ENCODE measurements at places on chromosomes 13 and 19.

- no peak for DNase-seq
These were observed 38.3 kb downstream of the NDFIP2 start for GRCh38 chr13:79519255-79519654.

DNA sequence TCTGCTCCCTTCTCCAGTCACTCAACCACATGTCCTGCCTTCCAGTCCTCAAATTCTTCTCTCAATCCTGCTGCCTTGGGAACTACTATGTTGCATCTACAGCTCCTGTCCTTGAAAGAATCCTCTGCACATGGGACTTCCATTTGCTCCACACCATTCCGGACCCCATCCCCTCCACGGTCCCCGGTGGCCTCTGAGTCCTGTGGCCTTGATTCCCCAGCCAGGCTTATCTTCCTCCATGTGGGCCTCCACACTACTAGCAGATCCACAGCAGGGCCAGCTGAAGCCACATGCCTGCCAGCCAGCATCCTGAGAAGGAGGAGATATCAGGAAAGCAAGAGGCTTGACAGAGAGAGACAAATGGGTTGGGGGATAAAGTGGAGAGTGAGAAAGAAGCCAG, 1323.8 kb downstream of the UQCRFS1 start:
- DNase-seq, result no peak

DNA sequence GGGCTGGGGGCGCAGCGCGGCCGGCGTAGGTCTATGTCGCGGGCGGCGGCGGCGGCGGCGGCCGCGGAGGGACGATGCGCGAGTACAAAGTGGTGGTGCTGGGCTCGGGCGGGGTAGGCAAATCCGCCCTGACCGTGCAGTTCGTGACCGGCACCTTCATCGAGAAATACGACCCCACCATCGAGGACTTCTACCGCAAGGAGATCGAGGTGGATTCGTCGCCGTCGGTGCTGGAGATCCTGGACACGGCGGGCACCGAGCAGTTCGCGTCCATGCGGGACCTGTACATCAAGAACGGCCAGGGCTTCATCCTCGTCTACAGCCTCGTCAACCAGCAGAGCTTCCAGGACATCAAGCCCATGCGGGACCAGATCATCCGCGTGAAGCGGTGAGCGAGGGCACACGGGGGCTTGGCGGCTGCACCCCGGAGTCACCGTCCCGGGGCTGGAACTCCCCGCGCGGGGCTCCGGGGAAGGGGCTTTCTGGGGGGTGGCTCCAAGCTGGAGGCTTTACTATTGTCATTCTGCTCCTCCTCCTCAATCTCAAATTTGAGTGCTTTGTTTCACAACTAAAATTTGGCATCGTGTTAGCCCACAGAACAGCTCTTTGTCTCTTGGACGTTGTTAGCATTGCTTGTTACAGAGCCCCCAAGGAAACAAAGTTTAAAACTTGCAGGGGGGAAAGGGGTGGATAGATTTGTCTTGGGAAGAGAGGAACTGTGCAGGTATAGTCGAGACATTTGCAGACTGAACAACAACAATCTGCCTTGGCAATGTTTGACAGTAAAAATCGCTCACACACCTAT, 630 bp downstream of the RAP2A start:
- DNase-seq, result no peak

- DNase-seq, result peak; percentile 20
These were observed 12.0 kb downstream of the WDR88 start for GRCh38 chr19:33143897-33144405.

GRCh38 chr13:43611281-43612273, 175.2 kb downstream of the ENOX1 start:
- DNase-seq, result no peak

DNA sequence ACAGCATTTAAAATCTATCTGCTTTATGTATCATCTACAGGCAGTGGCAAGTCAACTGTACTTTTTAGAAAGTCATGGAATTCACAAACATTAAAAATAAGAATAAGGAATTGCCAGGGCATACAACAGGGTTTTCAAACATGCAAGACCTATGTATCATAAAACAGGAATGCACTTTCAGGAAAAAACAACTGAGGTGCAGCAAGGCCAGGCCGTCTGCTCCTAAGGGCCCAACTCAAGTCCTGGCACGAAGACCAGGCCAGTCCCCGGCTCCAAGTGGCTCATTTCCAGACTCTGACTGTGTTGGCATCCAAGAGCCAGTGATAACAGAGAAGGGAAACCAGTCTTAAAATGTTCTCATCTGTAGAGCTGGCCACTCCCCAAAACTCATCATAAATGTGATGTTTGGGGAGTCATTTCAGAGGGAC, 7.1 kb downstream of the RFX2 start:
- DNase-seq, result no peak

- no peak for DNase-seq
These were observed 83.9 kb downstream of the ING1 start for GRCh38 chr13:110797230-110797877.

DNA sequence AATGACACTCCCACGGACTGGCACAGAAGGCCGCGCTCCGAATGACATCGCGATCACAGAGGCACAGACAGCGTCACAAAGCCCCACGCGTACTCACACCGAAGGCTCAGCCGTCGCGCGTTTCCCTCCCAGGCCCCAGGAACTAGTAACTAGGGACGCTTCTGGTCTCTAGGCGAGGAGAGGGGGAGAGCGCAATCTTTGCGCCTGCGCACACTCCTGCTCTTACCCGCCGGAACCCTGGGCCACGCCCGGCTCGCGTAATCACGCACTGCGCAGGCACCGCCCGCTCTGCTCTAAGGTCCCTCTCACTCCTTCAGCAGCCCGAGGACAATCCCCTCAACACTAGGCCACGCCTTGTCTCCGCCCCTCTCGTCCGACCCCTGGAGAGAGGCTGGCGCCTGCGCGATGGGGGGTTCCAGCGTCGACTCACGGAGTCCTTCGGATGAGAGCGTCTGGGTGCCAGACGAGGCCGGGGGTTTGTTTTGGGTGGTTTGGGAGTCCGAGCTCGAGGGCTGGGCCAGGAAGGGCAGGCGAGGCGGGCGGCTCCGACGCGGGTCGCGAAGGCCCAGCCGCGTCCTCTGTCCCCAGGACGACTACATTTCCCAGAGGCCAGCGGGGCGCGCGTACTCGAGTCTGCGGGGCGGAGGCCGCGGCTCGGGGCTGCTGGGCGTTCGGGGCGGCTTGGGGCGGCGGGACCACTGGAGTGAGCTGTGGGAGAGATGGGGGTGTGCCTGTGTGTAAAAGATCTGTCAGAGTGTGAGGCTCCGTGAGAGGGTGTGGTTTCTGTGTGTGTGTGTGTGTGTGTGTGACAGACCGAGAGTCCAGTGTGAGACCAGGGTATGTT, at the start of gene ZNF471:
TSS of gene ZNF471 (plus strand) at position 410 of the 844 bp plus-strand sequence. CDS start 3,717 bp downstream, outside the sequence.
- peak; percentile 97 for DNase-seq

GRCh38 chr13:72700509-72700908, 26.9 kb downstream of the MZT1 start:
- DNase-seq, result no peak

DNA sequence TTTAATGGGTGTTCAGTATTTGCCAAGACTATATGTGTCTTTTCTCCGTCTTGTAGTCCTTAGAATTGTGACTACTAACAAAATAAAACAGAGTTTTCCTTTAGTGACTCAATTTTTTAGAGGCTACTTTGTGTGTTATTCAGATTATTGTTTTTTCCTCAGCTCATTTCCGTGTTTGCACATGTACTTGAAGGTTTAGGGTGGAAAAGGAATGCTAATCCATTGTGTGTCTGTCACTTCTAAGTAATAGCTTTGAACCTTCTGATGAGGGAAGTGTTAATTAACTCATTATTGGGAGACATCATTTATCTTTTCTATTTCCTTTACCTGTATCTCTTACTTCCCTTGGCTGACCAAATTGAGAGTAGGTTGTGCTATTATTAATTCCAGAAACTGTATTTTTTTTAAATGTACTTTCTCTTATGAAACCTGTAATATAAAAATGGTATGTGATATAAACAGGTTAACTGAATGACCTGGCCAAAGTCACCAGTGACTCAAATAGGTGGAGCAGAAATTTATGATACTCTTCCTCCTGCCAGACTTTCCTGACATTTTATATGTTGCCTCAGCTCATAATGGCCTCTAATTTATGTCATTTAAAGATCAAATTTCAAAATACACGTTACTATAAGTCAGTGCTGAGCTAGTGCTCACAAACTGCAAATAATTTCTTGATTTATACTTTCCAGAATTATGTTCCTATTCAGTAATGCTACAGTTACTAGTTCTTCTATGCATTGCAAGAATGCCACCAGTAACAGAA, 88.8 kb downstream of the LMO7 start:
- no peak for DNase-seq

- no peak for DNase-seq
These were observed 679 bp upstream of the CDADC1 start for GRCh38 chr13:49246850-49247642.

GRCh38 chr13:106533101-106533942, 2.1 kb downstream of the EFNB2 start:
- no peak for DNase-seq

DNA sequence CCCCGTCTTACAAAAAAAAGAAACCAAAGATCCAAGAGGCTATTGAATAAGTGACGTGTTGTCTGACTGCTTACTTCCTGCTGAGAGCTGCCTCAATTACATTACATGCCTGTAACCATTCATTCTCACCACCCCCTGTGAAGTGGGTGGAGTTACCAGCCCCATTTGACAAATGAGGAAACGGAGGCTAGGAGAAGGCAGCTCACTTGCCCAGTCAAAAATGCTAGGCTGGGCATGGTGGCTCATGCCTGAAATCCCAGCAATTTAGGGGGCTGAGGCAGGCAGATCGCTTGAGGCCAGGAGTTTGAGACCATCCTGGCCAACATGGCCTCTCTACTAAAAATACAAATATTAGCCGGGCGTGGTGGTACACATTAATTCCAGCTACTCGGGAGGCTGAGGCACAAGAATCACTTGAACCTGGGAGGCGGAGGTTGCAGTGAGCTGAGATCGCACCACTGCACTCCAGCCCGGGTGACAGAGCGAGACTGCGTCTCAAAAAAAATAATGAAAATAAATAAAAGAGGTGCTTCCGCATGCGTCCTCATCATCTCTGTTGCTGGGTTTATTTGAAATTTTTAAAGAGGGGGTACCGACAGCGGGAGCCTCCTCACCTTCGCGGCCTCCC, 499 bp downstream of the LSM7 start:
- no peak for DNase-seq

GRCh38 chr19:14473978-14474578, 1.1 kb downstream of the PTGER1 start:
- DNase-seq, result no peak

DNA sequence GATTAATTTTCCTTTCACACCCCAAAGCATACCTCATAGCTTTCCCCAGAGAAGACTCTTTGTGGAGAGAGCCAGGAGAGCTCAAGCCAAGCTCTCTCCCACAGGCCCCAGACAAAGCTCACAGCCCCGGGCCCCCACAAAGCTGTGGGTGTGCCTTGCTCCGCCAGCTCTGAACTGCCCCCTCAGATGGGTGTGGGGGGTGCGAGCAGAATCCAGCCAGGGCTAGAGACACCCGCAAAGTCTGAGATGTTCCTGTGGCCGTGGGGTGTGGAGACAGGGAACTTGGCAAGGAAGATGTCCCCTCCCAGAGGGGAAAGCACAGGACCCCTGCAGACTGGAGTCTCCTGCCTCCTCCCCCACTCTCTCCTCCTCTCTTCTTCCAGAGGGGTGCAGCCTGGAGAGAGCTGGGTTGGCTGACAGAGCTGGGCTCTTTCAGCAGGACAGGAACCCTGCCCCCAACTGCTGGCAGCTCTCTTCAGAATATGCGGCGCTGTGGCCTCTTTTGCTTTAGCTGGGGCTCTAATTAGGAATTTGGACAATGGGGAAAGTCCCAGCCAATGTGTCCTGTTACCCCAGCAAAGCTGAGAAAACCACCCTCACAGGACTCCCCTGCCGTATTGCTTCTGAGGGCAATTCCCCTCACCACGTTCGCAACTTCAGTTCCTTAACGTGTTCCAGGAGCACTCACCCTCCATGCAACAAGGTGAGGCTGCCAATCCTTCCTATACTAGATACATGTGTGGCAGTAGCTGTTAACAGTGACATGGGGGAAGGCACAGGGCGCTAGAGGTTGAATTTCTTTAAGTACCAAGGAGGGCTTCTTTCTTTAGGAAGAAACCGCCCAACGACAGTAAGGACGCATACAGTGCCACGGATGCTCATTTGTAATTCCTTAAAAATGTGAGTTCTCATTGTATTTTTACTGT, 170.0 kb downstream of the COL4A1 start:
- no peak for DNase-seq

DNA sequence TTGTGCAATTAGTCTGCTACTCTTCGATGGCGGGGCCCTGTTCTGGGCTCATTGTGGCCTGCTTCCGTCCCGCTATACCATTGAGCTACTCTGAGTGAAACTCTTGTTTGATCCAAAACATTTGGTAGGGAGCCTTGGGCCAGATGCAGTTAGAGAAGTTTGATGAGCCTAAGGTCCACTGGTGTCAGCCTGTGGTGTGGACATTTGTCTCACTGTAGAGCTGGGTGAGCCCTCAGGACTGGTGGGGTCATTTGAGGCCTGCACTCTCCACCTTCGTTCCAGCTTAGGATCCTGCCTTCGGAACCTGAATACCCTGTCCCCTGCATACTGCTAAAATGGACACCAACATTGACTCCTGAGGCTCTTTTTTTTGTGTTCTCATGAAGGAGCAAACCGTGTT, 6.9 kb downstream of the UBAC2 start:
- no peak for DNase-seq

GRCh38 chr19:36008336-36008978, at the start of gene SYNE4:
Gene SYNE4 (minus strand): TSS chr19:36008813. CDS start chr19:36008681, 132 bp downstream.
- no peak for DNase-seq

- no peak for DNase-seq
These were observed 24.4 kb upstream of the GPR12 start for GRCh38 chr13:26784704-26785639.

DNA sequence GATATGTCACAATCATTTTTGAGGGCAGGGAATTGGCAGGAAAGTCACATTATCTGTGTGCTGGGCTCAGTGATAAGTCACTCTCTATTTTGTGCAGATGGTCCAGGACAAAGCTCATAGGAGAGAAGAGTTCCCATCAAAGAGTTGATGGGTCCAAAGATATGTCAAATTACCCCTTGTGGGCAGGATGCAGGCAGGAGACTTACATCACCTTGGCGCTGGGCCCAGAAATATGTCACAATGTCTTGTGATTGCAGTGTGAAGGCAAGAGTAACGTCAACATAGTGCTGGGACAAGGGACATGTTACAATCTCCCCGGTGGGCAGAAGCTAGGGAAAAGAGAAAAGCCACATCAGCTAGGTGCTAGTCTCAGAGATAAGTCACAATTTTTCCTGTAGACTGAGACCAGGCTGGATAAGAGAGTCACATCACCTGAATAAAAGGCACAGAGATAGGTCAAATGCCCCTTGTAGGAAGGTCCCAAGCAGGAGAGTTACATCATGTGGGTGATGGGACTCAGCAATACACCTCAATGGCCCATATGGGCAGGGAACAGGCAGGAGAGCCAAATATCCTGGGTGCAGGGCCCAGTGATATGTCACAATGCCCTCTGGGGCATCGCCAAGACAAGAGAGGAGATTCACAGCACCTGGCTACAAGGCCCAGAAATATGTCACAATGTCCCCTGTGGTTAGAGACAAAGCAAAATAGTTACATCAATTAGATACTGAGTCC, 47.9 kb downstream of the ZNF99 start:
- no peak for DNase-seq

- DNase-seq, result no peak
These were observed 53.2 kb upstream of the SHKBP1 start for GRCh38 chr19:40523322-40524047.
